NCI-H2107 (cell line): ENCODE measurements at places on chromosomes 2 and 18.

DNA sequence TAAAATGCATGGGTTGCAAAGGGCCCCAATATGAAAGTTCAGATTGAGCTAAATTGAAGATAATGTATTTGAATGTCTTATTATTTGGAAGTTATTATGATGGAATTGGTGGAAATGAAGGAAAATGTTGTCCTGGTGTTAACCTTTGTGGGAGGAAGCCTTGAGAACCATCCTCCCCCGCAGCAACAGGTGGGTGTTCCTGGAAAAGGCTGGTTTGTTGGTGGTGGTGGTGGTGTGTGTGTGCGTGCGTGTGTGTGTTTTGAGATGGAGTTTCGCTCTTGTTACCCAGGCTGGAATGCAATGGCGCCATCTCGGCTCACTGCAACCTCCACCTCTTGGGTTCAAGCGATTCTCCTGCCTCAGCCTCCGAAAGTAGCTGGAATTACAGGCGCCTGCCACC, 36.2 kb downstream of the CHRNA1 start:
- DNase-seq: no peak

GRCh38 chr18:30945761-30946160, 96.8 kb downstream of the DSC3 start:
- DNase-seq: no peak

DNA sequence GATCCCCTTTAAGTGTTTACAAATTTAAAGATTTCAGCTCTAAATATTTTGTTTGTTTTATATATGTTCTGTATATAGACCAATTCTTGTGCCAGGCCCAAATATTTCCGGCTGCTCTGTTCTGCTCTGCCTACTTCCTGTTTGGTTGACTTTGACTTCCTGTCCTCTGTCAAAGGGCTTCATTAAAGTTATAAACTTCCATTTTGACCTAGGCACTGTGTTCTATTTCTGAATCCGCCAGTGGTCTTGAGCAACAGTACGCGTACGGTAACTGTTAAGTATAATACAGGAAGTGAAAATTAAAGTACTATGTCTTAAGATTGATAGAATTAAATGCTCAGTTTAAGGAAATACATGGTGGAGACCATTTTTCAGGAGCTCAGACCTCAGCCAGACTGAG, 13.5 kb upstream of the REL start:
- DNase-seq: no peak

DNA sequence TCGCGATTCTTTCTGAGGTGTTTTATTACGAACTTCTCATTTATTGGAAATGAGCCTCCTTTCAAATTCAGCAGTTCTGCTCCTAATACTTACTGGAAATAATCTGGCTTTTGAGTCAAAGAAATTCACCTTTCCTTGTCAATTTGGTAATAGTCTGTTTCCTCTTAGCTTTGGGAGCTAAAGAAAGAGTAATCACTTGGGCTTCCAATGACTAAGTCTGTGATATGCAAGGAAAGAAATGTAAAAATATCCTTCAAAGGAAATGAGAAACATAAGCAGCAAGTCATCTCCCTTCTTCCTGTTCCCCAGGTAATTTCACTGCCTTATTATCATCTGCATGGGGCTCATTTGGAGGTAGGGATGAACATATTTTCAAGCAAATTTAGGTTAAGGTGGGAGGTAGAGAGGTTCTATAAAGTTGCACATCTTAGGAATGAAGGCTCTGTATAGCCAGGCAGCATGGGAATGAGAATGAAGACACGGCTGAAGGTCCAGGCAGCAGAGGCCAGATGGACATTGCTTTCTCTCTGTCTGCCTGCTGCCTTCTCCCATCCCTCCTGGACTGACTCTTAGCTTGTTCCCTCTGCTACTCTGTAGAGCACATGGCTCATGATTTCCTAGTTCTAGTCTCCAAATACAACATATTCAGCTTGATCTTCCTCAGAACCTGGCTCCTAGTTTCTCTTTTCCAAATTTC, 1.0 kb downstream of the SPP2 start:
- DNase-seq: no peak

DNA sequence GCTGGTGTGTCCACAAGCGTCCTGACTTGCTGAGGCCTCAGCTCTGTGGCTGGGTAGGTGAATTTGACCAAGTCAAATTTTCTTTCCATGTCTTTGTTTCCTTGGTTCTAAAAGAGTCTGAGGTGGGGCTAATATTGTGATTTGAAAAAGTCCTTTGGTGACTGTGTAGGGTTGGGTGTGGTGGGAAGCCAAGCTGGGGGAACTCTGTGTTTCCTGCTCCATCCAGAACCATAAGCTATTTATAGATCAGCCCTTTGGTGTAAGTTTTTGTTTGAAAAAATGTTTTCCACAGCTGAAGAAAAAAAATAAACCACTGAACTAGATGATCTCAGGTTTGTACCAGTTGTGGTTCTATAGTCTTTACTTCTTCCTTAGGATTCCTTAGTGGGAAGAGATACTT, 462.7 kb downstream of the TGIF1 start:
- no peak for DNase-seq

DNA sequence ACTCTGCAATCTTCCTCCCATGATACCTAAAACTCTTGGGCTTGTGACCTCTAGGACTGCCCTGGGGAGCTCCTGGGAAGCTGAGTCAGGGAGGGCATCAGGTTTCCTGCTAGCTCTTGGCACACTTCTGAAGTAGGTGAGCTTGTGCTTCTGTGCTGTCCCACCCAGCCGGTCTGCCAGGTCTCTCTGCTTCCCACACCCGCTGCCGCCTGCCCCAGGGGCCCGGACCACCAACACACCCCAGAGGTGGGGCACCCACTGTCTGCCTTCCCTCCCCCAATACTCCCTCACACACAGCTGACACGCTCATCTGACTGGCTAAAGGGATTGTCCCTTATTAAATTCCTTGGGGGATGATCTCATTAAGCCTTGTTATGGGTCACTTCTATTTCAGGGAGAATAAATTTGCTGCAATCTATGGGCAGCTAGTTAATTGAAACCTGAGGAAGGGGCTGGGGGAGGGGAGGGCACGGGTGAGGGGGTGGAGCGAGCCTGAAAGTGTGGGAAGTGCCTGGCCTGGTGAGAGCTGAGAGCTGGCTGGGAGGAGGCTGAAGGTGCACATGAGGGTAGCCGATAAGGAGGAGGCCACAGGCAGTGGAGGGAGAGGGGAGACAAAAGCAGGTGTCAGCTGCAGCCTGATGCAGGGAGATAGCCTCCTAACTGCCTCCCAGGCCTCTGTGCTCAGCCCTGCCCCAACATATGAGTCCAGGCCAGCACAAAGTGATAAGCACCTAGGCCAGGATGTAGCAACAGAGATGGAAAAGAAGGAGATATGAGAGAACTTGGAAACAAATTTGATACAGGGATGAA, 48.8 kb downstream of the HAUS1 start:
- DNase-seq: peak; percentile 39

DNA sequence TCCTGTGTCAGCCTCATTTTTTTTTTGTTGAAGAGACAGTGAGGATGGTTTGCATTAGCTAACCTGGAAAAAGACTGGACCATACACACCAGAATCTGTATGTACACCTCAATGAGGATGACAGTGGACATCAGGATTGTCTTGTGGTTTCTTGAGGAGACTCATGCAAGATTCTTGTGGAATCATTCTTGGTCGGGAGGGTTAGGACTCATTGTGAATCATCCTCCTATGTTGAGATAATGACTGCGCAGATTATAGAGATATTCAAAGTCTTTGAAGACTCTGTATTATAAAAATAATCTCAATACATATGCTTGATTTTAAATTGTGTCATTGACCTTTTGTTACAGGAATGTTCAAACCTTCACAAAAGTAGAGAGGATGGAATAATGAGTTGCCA, 49.1 kb upstream of the DOCK10 start:
- no peak for DNase-seq
